GM12864 (cell line): ENCODE measurements at places on chromosomes 1 and 21.

DNA sequence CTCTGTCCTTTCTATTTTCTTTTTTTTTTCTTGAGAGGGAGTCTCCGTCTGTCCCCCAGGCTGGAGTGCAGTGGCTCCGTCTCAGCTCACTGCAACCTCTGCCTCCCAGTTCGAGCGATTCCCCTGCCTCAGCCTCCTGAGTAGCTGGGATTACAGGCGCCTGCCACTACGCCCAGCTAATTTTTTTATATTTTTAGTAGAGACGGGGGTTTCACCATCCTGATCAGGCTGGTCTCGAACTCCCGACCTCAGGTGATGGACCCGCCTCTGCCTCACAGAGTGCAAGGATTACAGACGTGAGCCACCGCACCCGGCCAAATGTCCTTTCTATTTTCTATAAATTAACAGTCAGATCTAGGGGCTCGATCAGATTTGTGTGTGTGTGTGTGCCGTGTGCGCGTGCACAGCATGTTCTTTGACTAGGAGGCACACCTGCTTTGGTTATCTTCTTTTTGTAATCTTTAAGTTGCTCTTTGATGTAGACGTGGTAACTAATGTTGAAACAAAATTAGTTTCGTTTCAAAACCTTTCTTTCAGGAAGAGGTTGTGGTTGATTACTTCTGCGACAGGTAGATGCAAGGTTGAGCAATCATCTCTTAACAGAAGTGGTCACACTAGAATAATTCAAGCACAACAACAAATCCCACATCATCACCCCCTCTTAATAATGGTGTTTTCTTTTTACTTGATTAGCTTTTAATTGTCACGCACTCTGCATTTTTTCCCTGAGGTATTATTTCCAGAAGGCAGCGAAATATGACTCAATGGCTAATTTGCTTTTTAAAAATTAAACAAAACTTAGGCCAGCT, 779 bp upstream of the DEGS1 start:
- peak; percentile 81 for DNase-seq

- DNase-seq = peak; percentile 7
These were observed 51.8 kb upstream of the INSL5 start for GRCh38 chr1:66852870-66853269.

DNA sequence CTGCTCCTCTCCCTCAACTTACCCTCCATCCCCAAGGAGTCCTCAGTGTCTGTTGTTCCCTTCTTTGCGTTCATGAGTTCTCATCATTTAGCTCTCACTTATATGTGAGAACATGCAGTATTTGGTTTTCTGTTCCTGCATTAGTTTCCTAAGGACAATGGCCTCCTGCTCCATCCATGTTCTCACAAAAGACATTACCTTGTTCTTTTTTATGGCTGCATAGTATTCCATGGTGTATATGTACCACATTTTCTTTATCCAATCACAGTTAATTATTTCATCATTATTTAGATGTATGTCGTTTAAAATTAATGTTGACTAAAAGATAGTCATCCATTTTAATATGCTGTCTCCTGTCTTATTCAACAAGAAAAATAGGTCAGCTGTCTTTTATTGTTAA, 134.1 kb downstream of the CRB1 start:
- DNase-seq = no peak

DNA sequence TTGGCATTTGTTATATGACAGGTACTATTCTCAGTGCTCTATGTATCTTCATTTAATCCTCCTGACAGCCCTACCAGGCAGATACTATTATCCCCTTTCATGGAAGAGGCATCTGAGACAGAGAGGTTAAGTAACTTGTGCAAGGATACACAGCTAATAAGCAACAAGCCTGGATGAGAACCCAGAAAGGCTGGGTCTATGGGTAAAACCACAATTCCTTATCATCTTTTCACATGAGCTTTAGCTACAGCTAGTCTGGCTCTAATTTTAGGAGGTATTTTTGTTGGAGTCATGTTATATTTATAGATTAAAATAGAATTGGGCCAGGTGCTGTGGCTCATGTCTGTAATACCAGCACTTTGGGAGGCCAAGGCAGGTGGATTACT, 27.7 kb downstream of the DNTTIP2 start:
- no peak for DNase-seq

DNA sequence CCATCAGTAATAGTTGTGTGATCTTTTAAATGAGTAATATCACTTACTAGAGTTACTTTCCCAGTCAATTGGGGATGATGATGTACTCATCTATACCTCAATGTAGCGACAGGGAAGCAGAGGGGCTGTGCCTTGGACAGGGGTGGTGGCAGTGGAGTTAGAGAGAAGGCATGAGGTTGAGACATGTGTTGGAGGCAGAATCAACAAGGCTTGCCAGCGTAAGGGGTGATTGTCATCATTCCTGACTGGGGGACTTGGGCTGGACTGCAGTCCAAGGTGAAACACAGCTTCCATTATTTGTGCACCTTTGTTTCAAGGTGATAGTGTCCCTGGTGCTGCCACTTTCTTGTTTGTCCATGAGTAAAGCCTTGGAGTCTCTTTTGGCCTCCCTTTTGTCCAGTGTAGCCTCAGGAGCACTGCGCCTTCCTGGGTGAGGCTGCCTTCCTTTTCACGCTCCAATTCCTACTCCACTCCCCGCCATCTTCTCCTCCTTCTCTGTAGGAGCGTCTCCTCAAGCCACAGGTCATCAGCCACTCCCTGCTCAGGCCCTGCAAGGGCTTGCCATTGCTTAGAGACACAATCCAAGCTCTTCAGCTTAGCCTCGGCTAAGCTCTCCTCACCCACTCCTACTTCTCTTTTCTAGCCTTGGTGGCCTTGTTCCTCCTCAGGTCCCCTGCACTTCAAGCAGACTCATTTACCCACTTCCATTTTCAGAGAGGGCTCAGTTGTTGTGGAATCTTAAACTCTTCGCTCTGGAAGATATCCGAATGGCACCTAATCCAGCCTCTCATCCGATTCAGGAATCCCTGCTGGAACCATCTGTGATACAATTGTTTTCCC, 77.6 kb upstream of the CD34 start:
- no peak for DNase-seq

DNA sequence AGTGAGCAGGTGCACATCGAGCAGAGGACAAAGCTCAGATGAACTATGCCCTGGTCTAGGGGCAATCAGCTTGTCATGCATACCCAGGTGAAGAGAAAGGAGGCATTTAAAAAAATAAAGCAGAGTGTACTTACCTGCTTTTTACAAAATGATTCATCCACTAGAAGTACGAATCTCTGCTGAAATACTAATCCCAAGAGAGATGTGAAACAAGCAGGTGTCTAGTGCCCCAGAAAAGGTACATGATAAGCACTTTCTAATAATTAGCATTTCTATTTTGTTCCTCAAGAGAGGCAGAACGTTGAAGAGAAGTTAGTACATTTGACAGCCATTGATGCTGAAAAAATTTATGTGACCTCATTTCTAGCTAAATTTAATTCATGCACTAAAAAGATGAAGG, 31.1 kb downstream of the CHODL start:
- DNase-seq = no peak

- no peak for DNase-seq
These were observed 23.3 kb downstream of the ALPL start for GRCh38 chr1:21532496-21532895.

- no peak for DNase-seq
These were observed 675.7 kb upstream of the CHRM3 start for GRCh38 chr1:238710697-238711096.

DNA sequence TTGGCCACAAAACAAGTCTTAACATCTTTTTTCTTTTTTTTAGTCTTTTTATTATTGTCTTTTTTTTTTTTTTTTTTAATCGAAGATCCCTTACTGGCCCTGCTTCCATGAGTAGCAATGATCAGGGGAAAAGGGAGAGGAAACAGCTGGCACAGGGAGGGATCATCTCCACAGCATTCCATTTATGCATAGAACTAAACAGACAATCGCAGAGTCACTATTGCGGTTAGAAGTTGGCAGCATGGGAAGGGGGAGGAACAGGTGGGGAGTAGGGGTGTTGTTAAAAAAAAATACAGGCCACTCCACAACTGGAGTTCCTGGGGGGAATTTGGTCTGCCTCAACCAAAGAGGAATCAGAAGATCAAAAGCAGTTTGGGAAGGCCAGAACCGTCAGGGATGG, 55.4 kb downstream of the C1orf185 start:
- no peak for DNase-seq

GRCh38 chr1:45908611-45909140, 105.3 kb downstream of the MAST2 start:
- no peak for DNase-seq

DNA sequence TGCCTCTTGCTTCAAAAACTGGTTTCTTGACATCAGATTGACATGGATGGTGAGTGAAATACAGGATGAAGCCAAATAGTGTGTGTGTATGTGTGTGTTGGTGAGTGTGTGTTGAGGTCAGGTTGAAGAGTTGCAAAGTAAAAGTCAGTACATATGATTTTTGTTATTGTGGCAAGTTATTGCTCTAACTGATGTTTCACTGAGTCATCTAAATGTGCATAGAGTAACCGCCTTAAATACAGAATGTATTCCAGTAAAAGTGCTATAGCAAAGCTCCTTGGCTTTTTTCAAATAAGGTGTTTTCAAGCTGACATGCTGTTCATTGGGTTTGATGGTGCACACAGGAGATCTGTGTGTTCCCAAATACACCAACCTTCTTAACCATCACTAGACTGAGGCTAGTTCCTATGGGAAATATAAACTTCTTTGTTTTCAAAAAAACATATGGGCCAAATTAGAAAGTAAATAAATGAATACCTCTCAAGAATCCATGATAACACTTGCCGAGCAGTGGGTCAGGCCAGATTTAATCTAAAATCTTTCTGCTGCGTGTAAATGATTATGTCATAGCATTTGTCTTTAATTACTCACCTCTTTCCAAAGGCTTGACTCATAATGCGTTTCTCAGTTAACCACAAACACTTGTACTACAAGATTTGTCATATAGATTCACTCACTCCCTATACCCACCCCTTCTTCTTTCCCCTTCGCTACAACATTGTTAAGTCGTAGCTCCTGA, 151.1 kb downstream of the LYPLAL1 start:
- DNase-seq = peak; percentile 8

- no peak for DNase-seq
These were observed 1.7 kb downstream of the PTPRU start for GRCh38 chr1:29237852-29238619.

DNA sequence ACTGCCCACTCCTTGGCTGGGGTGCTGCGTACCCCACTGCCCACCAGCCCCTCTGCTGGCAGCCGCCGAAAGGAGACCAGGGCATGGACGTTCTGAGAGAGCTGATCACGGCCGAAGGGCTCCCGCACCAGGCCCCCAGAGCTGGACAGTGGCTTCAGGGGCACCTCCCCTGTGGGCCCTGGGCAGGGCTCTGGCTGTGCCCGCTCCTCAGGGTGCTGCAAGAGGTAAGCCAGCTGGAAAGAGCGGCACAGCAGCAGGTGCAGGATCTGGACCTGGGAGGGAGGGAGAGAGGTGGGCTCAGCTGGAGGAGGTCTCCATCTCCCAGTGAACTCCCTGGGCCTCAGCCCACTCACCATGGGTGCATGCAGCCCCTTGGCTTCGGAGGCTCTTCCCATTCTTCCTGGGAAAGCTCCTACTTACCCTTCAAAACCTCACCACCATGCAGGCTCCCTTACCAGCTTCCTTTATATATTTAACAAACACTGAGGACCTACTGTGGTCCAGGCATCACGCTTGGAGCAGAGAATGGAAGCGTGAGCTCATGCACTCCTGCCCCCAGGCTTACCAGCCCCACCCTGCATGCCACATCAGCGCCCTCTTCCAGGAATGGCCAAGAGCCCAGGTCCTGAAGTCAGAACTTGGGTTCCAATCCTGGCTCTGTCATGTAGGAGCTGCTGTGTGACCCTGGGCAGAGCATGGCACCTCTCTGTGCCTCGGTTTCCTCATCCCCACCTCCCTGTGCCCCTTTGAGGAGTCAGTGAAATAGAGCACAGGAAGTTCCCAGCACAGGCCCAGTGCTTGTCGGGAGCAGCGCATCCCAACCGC, 6.8 kb upstream of the KIF17 start:
- no peak for DNase-seq

- DNase-seq = no peak
These were observed 290.7 kb downstream of the TM2D1 start for GRCh38 chr1:61434276-61434675.

DNA sequence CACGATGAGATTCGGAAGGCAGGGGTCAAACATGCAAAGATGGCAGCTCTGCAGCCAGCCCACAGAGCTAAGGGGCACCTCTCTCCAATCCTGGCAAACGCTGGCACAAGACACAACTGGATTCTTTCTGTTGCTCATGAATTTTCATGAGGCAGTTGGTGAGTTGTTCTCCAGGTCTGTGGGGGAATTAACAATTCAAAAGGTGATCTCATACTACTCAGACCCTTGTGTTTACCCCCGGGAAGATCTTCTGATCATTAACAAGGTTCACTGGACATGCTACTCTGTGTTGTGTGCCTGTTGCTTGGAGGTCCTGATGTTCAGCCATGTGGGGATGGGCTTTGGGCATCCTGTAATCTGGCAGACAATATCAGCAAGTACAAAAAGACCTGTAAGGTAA, 128.9 kb downstream of the HHAT start:
- no peak for DNase-seq

DNA sequence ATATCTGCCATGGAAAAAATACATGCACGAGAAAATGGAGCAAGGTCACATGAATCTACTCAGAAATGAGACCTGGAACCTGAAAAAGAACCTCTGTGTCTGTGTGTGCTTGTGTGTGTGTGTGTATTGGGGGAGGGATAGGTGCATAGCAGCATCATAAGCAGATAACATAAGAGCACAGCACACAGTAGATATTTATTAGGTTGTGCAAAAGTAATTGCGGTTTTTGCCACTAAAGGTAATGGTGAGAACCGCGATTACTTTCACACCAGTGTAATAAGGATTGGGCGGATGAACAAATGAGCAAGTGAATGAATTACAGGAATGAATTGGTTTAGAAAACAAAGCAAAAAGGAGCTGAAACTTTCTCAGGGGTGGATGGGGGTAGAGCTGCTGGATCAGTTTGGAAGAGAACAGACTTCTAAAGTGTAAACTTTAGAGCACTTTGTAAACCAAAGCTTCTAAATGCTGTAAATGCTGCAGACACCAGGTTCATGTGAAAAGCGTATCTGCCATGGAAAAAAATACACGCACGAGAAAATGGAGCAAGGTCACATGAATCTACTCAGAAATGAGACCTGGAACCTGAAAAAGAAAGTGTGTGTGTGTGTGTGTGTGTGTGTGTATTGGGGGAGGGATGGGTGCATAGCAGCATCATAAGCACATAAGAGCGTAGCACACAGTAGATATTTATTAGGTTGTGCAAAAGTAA, 156.9 kb downstream of the TOMM20 start:
- DNase-seq = no peak

- DNase-seq = no peak
These were observed 64.5 kb downstream of the COL18A1 start for GRCh38 chr21:45469273-45470086.

GRCh38 chr1:22323846-22324504, 127.7 kb upstream of the ZBTB40 start:
- no peak for DNase-seq

DNA sequence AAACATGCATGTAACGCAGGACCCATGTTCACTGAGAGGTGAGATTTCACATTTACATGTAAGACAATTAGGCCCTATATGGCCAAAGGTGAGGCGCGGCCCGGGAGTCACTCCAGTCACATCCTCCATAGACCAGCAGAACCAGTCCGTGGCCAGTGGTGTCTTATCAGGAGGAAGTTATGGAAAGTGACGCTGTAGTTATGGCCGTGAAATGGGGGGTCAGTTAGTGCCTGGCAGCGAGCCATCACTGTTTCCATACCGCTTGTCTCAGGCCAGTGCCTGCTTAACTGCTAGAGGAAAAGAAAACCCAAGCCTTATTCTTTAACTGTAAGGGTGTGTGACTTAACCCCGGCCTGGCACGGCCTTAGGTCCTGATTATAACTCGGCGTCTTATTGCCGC, 6.1 kb downstream of the C1orf159 start:
- no peak for DNase-seq

GRCh38 chr1:40855513-40855912, 6.7 kb downstream of the CITED4 start:
- DNase-seq = no peak
